ENCODE measurements at places on chromosomes 7 and 10.
A peak's percentile ranks its signal among the peaks of the same experiment; 100 is the strongest.

DNA sequence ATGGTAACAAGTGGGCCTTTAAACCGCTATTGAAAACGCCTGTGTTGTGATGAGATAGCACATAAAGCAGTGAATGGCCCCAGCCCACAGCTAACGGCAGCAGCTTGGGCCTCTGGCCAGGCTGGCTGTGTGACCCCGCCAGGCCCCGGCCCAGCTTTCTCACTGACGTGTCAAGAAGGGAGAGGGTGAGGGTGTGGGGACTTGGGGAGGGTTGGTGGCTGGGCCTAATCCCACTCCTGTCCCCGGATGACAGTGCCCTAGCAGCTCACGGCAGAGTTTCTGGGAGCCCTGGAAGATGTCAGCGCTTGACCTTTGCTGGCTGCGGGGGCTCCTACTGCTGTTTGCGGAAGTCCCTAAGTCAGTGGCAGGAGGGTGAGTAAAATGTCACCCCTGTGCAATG lies 88.9 kb upstream of the SHH start:
- no peak for DNase-seq

GRCh38 chr10:99872367-99873162 lies 90.1 kb downstream of the ABCC2 start:
- DNase-seq, result no peak

DNA sequence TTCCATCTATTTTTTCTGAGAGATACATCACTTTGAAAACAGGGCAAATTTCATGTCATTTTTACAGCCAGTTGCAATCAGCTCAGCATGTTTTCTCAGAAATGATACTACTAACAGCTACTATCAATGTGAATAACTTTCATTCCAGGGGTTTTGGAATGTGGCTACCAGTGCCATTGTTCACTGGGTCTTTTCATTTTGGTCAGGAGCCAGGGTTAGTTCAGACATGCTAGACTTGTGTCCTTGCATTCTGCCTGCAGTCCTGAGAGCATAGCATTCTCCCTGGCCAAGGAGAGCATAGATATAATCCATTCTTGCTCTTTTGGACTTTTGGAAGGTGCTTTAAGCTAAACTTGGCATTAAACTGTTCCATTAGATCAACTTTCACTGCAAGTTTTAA lies 160.9 kb upstream of the NEBL start:
- no peak for DNase-seq

GRCh38 chr7:71769326-71769725 lies 637.4 kb downstream of the GALNT17 start:
- no peak for DNase-seq

DNA sequence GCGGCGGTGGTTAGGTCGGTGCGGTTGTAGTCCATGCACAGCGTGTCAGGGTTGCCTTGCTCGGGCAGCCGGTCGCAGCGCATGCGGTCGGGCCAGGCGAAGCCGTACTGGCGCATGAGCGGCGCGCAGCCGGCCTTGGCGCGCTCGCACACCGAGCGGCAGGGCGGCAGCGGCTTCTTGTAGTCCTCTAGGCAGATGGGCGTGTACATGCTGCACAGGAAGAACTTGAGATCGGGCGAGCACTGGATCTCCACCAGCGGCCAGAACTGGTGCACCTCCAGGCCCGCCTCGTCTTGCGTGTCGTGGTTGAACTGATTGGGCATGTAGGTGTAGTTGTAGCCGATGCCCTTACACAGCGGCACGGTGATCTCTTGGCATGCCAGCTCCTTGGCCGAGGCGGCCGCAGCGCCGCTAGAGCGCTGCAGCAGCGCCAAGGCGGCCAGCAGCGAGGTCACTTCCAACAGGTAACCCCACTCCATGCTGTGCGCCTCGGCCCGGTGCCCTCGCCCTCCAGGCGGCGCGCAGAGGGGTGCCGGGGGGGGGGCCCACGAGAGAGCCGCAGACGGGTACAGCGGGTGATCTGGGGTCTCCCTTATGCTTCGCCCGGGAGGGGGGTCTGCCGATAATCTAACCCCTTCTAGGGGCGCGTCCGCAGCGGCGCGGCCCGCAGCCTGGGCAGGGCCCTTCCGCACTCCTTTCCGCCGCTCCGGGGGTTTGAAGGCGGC lies 983 bp downstream of the FZD8 start:
- peak; percentile 48 for DNase-seq

GRCh38 chr10:132812520-132812919 lies 26.6 kb upstream of the NKX6-2 start:
- no peak for DNase-seq

GRCh38 chr7:95777269-95777668 lies 4.9 kb downstream of the DYNC1I1 start:
- no peak for DNase-seq

DNA sequence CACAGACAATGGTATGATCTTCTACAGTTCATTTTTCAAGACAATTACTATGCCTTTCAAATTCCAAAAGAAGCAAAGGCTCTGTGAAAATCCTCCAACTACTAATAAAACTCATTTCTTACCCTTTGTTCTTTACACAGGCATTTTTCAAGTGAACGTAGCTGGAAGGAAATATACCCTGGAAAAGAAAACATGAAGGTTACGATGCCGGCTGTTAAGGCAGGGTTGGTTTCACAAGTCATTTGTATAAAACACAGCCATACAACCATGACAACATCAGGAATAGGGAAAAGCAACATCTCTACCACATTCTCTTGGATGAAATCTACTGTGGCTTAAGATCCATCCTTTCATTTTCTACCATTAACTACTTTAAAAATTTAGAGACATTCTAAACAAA lies 207.9 kb downstream of the DOCK4 start:
- no peak for DNase-seq

GRCh38 chr10:17648243-17649035 lies 4.5 kb downstream of the STAM start:
- peak; percentile 10 for DNase-seq

DNA sequence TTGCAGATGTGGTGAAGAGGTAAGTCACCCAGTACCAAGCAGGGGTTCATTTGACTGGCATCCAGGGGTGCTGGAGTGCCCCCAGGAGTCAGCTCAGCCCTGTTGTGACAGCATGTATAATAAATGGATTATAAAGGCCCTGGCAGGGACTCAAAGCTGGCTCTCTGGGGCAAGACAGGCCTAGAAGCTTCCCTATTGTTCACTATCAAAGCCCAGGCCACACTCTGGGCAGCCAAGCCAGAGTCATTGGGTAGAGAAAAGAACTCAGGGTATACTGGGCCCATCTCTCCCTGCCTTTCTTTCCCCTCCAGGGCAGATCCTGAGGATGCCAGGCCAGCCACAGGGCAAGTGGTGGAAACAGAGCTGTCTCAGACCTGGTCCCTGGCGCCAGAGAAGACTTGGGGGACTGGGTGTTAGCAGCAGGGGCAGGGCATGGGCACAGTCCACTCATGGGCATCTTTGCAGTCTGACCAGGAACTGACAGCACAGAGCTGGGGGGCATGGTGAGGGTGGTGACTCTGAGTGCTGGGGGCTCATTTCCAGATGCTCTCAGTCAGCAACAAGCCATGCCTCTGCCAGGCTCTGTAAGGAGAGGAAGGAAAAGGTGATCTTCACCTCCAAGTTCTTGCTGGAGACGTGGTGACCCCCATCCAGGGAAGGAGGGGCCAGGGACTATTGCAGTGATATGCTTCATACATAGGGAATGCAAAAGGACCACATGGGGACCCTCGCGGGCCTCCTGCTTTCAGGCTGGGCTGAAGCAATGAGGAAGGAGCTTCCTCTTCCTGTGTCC lies 11.7 kb downstream of the RBP3 start:
- no peak for DNase-seq

GRCh38 chr7:35797311-35797710 lies 3.5 kb upstream of the SEPTIN7 start:
- DNase-seq, result no peak

- DNase-seq, result no peak
These were observed 80.1 kb upstream of the AUTS2 start for GRCh38 chr7:69517985-69518704.

DNA sequence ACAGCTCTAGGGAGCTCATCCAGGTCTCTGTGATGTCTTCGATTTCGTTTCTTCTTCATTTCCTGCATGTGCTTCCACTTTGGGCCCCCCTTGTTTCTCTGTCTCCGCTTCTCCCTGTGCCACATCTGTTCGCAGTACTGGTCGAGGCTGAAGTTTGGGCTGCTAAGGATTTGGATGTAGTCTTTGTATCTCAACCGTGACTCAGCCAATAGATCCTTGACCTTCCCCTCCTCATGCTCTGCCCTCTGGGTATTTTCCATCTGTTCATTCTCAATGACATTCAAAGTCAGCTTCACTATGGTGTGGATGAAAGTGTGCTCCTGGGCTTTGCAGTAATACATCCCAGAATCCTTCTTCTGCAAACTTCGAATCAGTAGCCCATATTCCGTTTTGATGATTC lies 187.4 kb downstream of the SEMA3D start:
- DNase-seq, result no peak

- no peak for DNase-seq
These were observed 154.6 kb upstream of the NRBF2 start for GRCh38 chr10:62978482-62978881.

DNA sequence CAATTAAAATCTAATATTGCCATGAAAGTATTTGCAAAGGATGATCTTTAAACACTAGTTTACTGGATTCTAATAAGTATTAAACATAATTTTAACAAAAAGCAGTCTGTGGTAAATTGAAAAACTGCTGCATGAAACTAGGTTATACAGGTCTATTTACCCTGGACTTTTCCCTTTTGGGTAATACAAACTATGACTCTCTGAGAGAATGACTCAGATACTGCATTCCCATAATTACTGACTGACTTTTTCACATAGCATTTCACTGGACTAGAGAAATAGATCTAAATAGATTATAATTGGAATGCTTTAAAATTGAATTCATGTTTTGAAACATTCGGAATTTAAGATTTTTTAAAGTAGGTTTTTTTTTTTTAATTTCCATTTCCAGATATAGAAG lies 395.7 kb downstream of the THSD7A start:
- DNase-seq, result no peak

DNA sequence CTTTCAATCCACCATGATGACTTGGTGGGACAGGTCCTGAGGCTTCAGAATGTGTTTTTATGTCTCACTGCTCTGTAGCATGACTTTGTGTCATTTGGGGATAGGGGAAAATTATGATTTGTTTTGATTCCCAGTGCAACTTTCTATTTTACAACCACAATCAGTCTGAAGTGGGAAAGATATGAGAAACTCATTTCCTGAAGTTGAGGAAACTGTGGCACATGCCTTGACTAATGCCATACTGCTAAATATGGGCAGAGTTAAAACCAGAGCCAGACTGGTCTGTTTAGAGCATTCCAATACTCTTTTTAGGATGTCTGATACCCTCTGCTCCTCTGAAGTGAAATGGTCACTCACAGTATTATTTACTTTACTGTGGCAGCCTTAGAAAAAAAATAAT lies 307.7 kb downstream of the ADRA2A start:
- no peak for DNase-seq

GRCh38 chr10:103181244-103181643 lies 11.8 kb downstream of the NT5C2 start:
- DNase-seq, result no peak

GRCh38 chr10:95434583-95434982 lies 126.6 kb downstream of the SORBS1 start:
- DNase-seq, result no peak

GRCh38 chr10:11823122-11823988 lies at the start of gene PROSER2:
TSS of gene PROSER2 (plus strand) at chr10:11823356. CDS start at chr10:11852078, 28,722 bp downstream.
- DNase-seq, result peak; percentile 55

- no peak for DNase-seq
These were observed 100.9 kb downstream of the FOXL3 start for GRCh38 chr7:390761-391410.

DNA sequence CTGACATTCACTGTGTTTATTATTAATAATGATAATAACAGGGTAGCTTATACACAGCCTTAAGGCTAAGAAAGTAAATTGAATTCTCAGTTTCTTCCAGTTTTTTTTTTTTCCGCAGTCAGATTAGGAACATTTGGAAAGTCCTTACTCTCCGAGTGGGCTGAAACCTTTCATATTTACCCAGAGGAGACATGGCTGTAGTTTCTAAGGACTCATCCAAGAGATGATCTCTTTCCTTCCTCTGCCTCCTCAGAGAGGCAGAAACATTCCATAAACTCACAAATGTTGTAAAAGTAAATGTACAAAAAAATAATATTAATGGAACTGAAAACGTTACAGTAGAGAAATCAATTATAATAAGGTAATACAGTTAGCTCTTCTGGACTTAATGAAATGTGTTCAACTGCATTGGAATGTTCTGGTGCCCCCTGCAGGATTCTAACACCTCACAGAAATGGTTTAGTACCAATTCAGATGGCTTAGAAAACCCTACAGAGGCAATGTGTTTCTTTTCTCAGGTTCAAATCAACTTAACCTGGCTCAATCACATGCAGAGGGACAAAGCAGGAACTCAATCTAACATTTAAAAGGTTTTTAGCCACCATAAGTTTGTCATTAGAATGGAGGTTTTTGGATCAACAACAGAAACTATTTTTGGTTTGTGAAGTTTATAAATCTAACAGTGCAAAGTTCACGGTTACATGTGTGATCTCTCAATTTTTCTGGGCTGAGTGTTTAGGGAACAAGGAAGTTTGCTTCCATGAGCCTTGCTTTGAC lies 71.7 kb downstream of the ICA1 start:
- peak; percentile 47 for DNase-seq

- DNase-seq, result no peak
These were observed 18.9 kb downstream of the TAS2R39 start for GRCh38 chr7:143202161-143202560.
